ENCODE measurements at places on chromosomes 5 and 9.

DNA sequence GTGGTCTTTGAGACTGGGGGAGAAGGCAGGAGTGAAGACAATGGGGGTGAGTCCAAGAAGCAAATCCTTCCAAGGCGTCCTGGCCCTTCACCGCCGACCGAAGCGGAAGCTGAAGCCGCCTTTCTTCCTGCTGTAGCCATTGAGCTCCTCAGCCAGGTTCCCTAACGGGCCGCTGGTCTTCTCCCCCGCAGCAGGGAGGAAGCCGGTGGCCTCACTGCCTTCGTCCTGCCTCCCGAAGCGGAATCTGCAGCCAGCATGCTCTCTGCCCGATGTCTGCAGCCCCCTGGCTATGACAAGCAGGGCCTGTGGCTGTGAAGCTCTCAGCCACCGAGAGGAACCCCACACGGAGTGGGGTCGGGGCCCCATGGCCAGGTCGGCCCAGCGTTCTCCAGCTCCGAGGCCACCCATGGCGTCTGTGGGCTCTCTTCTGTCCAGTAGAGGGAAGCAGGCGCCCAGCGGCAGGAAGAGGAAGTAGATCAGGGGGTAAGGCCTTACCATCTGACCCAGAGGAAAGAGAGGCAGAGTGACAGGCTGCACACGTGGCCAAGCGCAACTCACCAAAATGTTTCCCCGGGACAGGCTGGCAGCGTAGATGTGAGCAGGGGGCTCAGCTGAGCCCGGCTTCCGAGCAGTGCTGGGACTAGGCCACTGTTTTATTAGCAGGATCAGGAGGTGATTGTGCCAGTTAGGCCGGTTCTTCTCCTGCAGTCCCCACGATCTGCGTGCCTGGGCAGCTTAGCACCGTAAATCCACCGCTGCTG is 3.1 kb downstream of the QRFP start:
- DNase-seq: no peak

DNA sequence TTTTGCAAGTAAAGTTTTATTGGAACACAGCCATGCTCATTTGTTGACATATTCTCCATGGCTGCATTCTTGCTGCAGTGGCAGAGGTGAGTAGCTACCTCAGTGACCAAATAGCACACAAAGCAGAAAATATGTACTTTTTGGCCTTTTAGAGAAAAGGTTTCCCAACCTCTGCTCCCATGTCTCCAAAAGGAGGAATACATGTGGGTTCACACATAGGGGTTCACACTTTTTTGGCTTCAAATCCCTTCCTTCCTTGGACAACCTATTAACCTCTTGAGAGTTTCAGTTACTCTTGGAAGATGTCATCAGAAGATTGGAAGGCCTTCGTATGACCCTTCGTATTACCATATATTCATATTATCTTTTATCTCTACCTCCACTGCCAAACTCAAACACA is 285.1 kb upstream of the TUT7 start:
- DNase-seq: no peak

GRCh38 chr9:93864032-93864431 is 91.1 kb downstream of the BARX1 start:
- no peak for DNase-seq

GRCh38 chr5:2261004-2261703 is 378.4 kb upstream of the IRX4 start:
- no peak for DNase-seq

GRCh38 chr5:67173959-67174358 is 22.6 kb downstream of the CD180 start:
- DNase-seq: no peak

DNA sequence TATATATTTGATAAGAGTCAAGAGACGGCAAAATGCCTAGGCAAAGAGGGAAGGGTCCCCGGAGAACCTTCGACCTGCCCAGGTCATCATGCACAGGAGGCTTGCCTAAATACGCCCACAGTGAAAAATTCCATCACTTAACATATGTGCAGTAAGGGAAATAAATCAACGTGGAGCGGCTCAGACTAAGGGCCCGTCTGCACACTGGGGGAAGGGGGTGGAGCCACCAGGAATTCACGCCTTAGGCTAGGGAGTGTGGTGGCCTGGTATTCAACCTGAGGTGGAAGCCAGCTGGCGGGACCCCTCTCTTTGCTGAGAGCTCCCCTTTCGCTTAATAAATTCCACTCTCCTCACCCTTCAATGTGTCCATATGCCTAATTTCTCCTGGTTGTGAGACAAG is 8.3 kb downstream of the PTBP3 start:
- no peak for DNase-seq

GRCh38 chr9:114366334-114367128 is 21.3 kb downstream of the AKNA start:
- no peak for DNase-seq

GRCh38 chr5:74655206-74655605 is 14.7 kb upstream of the ENC1 start:
- DNase-seq: no peak

DNA sequence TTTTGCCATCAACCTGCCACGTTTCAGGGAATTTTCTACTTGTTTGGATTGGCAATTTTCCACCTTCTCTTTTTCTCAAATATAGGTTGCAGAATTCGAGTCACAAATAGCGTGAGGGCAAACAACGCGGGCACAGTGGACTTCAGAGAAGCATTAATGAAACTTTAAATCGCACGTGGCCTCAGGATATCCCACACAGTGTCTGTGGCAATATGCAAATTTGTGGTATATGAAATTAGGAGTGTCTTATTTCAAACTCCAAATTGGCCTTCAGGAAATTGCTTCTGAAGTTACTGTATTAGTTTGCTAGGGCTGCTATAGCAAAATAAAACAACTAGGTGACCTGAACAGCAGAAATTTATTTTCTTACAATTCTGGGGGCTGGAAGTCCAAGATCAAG is 91.2 kb downstream of the MTRR start:
- no peak for DNase-seq

DNA sequence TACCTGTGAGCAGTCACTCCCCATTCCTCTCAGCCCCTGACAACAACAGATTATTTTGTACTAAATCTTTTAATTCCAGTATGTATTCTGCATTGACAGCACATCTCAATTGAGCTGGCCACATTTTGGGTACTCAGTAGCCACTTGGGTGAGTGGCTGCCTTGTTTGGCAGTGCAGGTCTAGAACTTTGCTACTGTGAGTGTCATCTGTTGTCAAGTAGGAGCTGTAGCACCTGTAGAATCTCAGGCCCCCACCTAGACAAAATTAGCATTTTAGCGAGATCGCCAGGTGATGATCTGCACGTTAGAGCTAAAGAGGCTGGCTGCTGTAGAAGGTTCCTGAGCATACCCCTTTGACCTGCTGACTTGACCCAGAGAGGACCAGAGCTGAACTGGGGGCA is 44.4 kb upstream of the CPEB4 start:
- DNase-seq: no peak

DNA sequence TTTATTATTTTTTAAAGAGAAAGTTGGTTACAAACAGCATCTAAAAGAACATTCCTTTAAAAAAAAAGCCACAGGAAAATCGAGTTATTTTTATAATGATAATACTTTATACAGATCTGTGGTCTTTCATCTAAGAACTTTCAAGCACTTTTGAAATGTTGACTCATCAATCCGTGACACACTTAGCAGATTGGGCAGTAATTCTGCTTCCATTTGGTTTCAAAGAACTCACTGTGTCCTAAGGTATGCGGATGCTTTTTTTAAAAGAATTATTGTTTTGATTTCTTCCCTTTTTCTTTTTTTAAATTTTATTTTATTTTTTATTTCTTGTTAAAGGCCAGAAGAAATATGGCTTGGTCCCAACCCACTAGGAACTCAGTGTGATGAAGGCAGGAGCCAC is 147.8 kb downstream of the AOPEP start:
- no peak for DNase-seq

- no peak for DNase-seq
These were observed 47.9 kb upstream of the FKTN start for GRCh38 chr9:105510024-105510423.

DNA sequence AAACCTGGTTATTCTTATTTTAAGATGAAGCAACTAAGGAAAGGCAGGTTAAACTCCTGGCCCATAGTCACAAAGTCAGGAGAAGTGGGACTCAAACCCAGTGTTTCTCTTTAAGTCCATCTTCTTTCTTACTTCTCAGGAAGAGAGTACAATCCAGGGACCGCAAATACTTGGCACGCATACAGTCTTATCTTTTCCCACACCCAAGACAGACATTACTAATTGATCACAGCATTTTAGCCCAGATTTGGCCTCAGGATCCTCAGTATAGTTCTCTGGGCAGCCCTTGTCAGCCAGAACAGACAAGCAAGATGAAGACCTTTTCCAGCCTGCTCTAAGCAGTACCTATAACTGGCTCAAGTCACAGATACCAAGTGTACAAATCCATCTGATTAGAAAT is 125.5 kb upstream of the RAI14 start:
- no peak for DNase-seq

GRCh38 chr5:133287500-133287899 is 235.7 kb downstream of the HSPA4 start:
- no peak for DNase-seq

DNA sequence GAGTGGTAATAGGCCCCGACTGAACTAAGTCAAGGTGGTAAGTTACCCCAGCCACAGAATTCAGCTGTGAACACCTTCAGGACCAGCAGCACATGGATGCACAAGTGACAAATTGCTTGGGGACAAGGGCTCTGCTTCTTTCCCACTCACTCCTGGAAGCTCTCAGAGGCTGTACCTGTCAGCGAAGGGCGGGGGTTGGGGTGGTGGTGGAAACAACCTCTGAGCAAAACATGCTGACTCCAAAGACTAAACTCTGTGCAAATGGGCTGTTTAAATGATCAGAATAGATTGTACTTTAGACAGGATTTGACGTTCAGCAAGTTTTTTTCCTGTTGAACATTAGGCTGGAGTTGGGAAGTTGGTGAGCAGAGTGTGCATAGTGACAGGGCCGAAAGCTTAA is 544.5 kb upstream of the ZNF608 start:
- no peak for DNase-seq

DNA sequence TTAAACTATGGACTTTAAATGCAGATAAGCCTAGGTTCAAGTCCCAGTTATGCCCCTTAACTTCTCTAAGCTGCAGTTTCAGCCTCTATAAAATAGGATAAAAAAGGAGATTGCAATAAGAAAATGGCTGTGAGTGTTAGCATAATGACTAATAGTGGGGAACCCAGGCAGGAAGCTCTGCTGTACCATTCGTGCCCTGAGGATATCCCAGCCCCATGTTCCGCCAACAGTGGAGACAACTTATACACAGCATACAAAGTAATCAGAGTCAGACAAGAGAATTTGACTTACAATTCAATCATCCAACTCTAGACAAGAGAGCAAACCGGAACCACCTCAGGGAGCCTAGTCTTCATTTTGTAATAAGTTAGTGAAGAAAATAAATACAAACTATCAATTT is 141.5 kb upstream of the FSTL4 start:
- no peak for DNase-seq

DNA sequence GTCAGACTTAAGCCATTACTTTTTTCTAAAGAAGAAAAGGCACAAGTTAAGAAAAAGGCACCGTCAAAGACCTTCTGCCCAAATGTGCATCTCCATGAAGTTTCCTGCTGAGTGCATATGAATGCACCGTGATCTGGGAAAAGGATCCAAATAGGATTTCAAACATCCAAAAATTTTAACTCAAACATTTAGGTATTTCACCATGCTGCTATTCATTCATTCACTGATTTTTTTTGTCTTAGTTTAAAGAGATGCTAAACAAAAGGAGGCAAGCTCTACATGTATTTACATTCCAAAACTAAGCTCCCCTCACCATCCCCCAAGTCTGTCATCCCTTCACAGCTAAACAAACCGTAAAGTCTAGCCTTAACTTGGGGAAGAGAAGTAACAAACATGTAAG is 291.9 kb downstream of the ARL15 start:
- no peak for DNase-seq

GRCh38 chr5:138807182-138807581 is 54.0 kb downstream of the CTNNA1 start:
- DNase-seq: no peak

DNA sequence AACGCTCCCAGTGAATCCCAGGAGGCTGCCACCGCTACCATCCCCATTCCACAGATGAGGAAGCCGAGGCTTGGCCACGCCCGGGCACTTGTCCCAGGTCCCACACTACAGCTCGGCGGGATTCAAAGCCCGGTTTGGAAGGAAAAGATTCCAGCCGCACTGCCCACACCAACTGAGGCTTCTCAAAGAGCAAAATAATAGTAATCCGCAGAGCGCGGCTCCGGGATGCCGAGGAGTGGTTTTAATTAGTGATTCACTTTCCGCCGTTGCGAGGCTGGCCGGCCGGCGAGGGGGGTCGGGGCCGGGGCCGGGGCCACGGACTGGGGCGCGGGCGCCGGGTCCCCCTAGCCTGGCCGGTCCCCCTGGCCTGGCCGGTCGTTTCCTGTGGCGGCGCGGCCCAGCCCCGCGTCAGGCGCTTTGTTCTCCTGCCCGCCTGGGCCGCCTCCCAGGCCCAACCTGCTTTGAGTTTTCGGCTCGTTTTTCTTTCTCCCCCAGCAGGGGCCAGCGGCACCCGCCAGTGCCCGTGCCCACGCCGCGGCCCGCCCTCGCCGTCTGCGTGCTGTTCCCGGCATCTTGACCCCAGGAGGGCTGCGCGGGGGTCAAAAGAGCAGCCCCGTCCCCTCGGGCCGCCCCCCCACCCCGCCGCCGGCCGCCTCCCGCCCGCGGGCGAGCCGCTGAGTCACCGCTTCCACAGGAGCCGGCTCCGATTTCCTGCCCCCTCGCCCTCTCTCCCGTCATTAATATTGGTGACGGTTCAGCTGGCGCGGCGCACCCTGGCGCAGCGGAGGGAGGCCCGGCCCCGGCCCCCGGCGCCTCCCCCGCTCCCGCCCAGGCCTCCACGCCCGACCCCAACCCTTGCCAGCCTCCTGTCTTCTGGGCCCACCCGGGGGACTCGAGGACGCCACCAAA is 31.2 kb downstream of the FGF18 start:
- no peak for DNase-seq

- DNase-seq: no peak
These were observed 24.2 kb upstream of the ELAVL2 start for GRCh38 chr9:23850242-23850689.

DNA sequence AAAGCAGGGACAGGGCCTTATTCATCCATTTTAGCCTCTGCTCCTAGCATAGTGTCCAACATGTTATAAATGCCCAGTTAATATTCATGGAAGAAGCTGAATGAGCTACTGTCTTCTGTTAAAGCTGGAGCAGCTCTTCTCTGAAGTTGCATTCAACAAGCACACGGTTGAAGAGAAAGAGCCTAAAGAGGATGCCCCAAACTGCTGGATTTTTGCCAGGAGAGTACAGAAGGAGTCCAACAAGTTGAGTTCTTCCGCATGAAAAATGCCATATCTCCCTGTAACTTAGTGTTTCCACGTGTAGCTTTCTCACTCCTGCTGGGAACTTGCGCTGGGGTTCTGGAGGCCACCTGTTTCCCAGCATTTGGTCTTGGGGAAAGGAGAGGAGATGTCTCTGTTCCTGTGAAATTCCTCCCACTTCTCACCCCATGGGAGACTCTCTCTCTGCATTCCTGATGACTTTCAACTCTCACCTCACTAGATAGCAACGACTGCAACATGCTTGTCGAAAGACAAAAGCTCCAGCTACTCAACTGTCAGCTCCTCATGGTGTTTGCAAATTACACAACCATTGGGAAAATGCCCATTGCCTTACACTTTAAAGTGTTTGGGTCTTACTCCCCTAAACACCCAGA is 122.8 kb downstream of the KIF4B start:
- no peak for DNase-seq

- DNase-seq: no peak
These were observed 162.5 kb downstream of the COL23A1 start for GRCh38 chr5:178427576-178428197.
